ENCODE measurements at places on chromosomes 6 and 20.
A peak's percentile ranks its signal among the peaks of the same experiment; 100 is the strongest.

DNA sequence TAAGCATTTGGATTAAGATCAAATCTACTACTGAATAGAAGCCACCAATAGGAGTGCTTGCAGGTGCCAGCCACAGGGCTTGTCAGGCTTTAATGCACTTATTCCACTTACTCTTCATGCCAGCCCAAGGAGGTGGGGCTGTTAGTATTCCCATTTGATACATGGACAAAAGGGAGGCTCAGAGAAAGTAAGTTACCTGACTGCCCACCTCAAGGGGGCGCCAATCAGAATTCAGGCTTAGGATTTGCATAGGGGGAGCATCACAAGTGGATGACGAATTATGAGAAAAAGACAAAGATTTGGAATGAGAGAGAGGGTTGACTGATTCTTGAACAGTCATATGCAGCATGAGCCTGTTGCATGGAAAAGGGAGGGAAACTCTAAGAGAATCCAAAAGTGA is 188.4 kb upstream of the TSHZ2 start:
- no peak for DNase-seq

DNA sequence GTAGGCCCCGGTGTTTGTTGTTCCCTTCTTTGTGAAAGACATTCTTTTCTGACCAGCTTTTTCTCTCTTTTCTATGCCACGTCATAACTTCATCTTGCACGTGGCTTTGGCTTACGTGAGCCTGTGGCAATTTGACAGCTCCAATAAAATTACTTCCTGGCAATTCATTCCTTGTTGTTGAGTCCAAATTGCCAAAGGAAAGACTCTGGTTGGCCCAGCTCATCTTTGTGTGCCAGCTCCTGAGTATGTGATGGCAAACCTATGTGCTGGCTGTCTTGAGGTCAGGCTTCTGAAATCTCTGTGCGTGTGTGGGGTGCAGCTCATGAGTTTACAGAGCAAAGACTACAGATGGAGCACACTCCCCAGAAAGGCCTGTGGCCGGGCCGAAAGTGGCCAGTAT is 272.5 kb upstream of the SGK1 start:
- no peak for DNase-seq

- no peak for DNase-seq
Observed at GRCh38 chr20:2280082-2280481, 15.7 kb upstream of the TGM3 start.

GRCh38 chr20:61486198-61486597 is 234.1 kb downstream of the CDH4 start:
- no peak for DNase-seq

DNA sequence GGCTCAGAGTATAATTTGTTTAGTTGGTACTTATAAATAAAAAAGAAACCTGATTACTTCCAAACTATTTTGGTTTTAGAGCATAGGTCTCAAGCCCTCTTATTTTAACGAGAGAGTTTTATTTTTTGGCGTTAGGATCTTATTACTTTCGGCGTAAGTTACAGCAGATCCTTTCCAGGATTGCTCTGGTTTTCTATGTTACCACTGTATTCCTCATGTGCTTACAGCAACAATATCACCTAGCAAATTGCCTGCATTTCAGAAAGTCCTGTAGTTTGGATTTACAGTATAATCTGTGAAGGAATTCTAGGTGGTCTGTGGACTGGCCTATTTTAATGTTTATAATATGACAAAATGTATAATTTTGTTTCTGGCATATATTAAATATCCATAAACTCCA is 54.1 kb downstream of the TRMT11 start:
- no peak for DNase-seq

- no peak for DNase-seq
Observed at GRCh38 chr6:137692806-137693205, 174.3 kb upstream of the TNFAIP3 start.

- DNase-seq, result no peak
Observed at GRCh38 chr20:44518248-44518647, 3.6 kb downstream of the SERINC3 start.

DNA sequence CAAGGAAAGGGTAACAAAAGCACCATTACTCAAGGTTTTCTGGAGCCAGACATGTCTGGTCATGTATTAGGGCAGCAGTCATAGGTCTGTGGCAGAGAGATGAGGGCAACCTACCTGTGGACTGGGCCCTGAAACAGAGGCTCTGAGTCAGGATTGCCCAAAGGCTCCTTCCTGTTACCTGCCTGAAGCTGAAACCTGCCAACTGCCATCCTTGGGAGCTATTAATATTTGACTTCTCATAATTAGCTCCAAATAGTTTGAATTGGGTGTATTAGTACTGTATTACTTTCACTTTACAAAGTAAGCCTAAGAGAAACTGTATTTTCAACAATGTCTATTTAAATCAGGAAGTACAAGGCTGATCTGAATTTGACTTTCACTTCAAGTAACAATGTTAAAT is 72.0 kb upstream of the TBX18 start:
- DNase-seq, result no peak

DNA sequence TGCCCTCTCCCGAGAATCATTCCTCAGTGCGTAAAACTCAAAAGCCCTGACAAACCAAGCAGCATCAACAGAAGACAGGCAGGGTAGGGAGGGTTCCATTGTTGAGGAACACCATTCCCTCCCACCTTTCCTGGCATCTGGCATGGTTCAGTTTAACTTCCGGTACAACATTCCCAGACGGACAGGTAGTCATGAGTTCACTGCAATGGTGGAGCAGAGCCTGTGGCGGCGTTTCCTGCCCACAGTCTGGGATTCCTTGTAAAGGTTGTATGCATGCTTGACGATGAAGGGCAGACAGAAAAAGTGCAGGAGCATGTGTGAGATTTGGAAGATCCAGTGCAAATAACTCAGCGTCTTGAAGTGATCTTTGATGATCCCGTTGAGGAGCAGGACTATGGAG is 42.3 kb downstream of the PIM1 start:
- no peak for DNase-seq

DNA sequence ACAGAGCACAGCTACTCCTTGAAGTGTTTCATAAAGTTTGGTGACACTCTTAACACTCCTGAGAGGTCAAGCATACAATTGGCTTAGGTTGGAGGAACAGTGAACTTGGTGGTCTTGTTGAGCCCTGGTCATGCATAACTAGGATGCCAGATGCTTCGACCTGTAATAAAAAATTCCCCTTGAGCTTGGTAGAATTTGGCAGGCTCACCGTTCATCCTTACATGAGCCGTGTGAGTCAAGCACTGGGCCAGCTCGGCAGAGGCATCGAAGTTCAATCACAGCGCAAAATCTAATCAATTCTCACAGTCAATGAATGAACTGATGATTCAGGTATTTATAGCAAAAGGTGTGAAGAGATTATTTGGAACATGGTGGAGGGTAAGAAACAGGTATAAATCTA is 33.7 kb downstream of the CYP24A1 start:
- DNase-seq, result no peak

GRCh38 chr6:54758340-54758739 is 88.2 kb upstream of the FAM83B start:
- no peak for DNase-seq

DNA sequence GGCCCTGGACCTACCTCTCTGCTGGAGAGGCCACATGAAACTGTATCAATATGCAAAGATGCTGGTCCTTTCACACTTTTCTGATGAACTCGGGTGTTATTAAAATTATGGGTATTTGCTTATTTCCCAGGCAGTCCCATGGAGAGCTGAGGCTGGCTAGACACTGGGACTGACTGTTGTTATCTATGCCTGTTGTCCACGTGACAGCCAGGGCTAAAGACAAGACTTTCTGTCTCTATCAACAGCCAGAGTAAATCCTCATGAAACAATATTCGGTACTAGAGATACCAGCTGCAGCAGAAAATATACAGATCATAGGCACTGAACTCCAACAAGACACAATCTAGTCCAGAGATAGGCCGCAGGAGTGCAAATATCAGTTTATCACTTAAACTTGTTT is 236.4 kb downstream of the FOXA2 start:
- no peak for DNase-seq

DNA sequence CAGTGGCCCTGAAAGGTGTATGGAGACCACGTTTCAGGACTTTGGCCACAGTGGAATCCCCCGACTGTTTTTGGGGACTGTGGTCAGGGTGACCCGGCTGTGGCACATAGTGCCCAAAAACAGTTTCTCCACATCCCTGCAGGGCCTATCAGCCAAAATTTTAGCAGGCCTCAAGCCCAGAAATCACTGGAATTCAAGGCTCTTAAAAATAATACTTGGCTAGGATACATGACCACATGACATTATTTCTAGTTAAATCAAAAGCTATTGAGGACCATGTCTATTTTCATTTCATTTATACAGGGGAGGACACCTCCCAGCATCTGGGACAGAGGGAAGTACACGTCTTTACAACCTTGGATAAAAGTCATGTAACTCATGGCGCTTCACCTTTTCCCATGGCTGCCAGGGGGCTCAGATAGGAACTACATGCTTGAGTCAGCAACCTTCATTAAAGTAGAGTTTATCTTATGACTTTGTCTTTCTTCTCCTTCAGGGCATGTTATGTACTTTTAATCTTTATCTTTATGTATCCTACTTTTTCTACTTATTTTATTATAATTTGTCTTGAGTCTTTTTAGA is 70.8 kb upstream of the CD93 start:
- DNase-seq, result no peak

- peak; percentile 14 for DNase-seq
Observed at GRCh38 chr6:43937236-43938177, 167.5 kb downstream of the VEGFA start.

DNA sequence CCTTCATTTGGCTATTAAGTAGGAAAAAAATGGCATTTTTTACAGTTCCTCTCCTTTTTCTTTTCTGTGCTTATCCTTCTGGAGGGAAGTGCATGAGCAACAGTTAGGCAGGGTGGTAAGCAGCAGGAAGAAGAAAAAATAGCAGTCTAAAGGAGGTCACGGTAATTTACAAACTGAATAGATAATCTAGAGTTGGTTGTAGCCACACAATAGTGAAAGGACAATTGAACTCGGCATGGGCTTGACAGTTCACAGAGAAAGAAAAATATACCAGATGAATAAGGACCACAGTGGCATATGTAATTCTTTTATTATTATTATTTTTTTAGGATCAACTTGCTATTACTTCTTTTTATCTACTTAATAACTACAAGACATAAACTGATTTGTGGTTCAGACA is 358.6 kb downstream of the BTBD9 start:
- DNase-seq, result no peak

GRCh38 chr6:146389740-146390139 is 153.9 kb upstream of the RAB32 start:
- DNase-seq, result no peak

- no peak for DNase-seq
Observed at GRCh38 chr20:10061641-10062040, 26.9 kb downstream of the ANKEF1 start.

DNA sequence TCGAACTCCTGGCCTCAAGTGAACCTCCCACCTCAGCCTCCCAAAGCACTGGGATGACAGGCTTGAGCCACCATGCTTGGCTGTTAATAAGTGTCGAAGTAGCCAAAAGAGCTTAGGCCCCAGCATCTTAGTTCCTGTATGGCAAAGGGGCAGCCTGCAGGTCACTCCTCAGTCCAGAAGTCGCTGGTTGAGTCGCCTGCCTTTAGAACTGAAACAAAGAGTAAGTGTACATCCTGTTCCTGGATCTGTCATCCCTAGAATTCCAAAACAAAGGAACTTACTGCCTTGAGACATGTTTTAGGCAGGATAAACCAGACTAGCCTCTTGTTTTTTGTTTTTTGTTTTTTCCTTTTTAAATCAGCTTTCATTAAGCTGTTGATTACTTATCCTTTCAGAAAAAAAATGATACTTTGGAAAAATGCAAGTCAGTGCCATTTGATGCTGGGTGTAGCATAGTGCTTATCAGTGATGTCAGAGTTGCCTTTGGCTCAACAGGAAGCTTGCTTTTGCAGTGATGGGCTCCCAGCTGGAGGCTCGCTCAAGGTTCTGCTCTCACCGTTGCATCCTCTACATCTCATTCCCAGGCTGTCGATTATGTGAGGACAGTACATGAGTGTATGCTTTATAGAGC is 9.0 kb downstream of the ACTR5 start:
- DNase-seq, result no peak

GRCh38 chr20:33875534-33876026 is 64.4 kb downstream of the CHMP4B start:
- no peak for DNase-seq

DNA sequence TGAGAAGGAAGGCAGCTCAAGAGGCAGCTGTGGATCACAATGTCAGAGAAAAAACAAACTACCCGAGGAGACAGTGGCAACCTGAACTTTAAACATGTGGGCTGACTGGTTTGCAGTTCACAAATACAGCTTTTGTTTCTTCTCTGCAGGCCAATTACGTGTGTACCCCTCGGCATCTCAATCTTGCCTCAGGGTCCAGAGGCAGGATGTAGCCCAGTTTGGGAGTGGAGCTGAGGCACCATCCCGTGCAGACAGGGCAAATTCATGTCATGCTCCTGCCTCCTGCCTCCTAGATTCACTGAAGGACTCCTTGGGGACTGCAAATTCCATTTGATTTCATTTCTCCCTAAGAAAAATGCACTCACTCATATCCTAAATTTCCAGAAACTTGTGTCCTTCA is 94.2 kb upstream of the KCNK16 start:
- no peak for DNase-seq

DNA sequence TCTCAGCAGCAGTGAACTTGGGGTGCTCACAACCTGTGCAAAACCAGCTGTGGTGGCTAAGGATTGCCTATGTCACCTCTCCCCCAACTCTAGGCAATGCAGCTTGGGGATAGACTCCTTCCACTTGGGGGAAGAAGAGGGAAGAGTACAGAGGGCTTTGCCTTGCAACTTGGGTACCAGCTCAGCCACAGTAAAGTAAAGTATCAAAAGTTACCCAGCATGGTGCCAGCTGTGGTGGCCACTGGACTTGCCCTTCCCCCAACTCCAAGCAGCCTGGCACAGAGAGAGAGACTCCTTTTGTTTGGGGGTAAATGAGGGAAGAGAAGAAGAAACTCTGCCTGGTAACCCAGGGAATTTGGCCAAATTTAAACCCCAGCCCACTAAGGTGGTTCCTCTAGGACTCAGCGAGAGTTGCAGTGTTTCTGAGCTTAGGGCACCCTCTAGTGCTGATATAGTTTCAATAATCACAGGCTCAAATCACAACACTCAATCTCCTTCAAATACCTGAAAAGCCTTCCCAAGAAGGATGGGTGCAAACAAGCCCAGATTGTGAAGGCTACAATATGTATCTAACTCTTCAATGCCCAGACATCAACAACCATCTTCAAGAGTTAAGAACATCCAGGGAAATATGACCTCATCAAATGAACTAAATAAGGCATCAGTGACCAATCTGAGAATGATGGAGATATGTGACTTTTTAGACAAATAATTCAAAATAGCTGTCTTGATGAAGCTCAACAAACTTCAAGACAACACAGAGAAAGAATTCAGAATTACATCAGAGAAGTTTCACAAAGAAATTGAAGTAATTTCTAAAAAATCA is 7.6 kb upstream of the DEFB129 start:
- peak; percentile 11 for DNase-seq

- no peak for DNase-seq
Observed at GRCh38 chr20:51368461-51369211, 173.9 kb downstream of the NFATC2 start.

- DNase-seq, result no peak
Observed at GRCh38 chr6:75147512-75147911, 58.3 kb downstream of the COL12A1 start.

DNA sequence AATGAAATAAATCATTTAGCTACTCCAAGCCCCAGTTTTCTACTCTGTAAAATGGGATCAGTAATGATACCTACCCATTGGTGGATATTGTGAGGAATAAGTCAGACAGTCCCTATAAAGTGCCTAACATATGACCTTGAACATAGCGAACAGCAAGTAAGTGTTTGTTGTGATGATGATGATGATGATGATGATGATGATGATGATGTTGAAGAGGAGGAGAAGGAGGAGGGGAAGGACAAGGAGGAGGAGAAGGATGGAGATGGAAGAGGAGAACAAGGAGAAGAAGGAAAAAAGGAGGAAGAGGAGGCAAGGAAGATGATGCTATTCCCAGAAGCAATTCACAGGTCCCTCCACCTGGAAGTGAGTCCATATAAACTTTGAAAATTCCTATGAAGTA is 264.3 kb downstream of the MAFB start:
- no peak for DNase-seq

Data from right kidney (tissue), 9 donors.